ENCODE measurements at places on chromosomes 5 and 9. TPM values are rescaled to one million over a fixed set of nuclear protein-coding genes. Genes with fewer than 3 reads are reported as not detected.

Gene ASPN
- total RNA-seq = not detected

Gene EFNA5
- total RNA-seq = 0.23 TPM

Gene LECT2
- not detected for total RNA-seq

Gene NUTM2G
- not detected for total RNA-seq

Gene INSL6
- not detected for total RNA-seq

Gene SLC6A7
- not detected for total RNA-seq

Gene DMRTA1
- total RNA-seq = not detected

Gene LRRC14B
- total RNA-seq = not detected

Gene CAMK2A
- not detected for total RNA-seq

Gene PCDHGC4
- total RNA-seq = 0.05 TPM

Gene FBP1
- total RNA-seq = not detected

Gene CSF1R
- 0.14 TPM for total RNA-seq

Gene KIF12
- not detected for total RNA-seq

Gene LTC4S
- total RNA-seq = 3.1 TPM

Gene CDH6
- not detected for total RNA-seq

Gene ANKRD34B
- not detected for total RNA-seq

Gene HEMGN
- 3.6 TPM for total RNA-seq

Gene RASEF
- not detected for total RNA-seq

Gene PCDHA3
- not detected for total RNA-seq

Gene DRD1
- total RNA-seq = not detected

Gene TRPM6
- total RNA-seq = not detected

Gene CDH12
- not detected for total RNA-seq

Gene ANKHD1
- total RNA-seq = 128 TPM

Gene HTR4
- total RNA-seq = not detected

Gene ZNF879
- total RNA-seq = 3.2 TPM

Gene MARCHF3
- total RNA-seq = 1.2 TPM

Gene CDH18
- total RNA-seq = not detected

Gene DOLPP1
- 23.6 TPM for total RNA-seq

Gene ACTBL2
- total RNA-seq = not detected

Gene PGM5
- total RNA-seq = not detected

Gene DBH
- not detected for total RNA-seq

Gene TTC39B
- 23.4 TPM for total RNA-seq

Gene CYSRT1
- total RNA-seq = 0.23 TPM

Gene PAIP2
- 82.6 TPM for total RNA-seq

Gene SCGB3A1
- not detected for total RNA-seq

Data from T-helper 2 cell treated with Interferon-gamma antibody and Interleukin-4, amounts not matched to agents 100 ng/mL and 5 ng/mL, for 36 hours (primary cell).